AML-193 (cell line): ENCODE measurements at places on chromosomes 6 and 20.

DNA sequence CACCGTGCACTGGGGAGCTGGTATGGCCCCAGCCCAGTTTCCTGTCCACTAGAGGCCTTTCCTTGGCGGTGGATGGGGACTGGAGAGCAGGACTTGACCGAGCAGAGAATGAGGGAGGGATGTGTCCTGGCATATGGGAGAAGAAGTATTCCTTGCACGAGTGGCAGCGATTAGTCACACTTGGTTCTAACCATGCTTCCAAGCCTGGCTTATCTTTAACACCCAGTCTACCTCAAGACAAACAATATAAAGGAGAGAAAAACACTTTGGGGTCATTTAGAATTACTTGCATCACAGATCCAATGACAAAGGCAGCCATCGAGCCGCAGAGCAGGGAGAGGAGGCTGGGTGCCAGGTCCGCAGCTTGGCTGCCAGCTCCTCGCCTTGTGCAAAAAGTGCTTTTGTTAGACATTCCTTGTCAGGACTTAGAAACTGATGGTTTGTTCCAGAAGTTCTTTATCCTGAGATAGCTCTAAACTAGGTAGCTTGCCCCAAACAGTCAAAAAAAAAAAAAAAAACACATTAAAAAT lies 214.9 kb upstream of the GMDS start:
- no peak for DNase-seq

- DNase-seq, result no peak
Observed at GRCh38 chr20:12113468-12114371, 196.0 kb downstream of the BTBD3 start.

DNA sequence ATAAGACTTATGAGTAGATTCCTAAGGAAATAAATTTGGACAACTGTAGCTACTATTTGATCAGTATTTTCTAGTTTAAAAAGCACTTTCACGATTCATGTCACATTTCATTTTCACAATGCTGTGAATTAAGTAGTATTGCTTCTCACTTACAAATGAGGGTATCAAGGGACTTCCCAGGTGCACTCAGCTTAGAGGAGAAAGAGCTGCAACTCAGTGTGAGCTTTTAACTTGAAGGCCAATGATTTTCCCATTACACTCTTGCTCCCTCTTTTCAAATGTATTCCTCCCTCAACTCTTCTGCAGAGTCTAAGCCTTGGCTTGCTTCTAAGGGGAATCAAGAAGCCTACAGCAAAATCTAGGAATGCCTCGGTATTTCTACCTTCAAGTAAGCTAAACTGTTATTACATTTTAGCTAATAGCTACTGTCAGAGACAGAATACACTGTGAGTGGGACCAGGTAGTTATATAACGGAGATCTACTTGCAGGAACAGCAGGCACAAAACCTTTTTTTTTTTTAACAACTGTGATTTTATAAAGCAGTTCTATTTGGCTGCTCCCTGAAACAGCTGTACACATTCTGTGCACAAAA lies 339.0 kb downstream of the SYNE1 start:
- DNase-seq, result no peak

- DNase-seq, result no peak
Observed at GRCh38 chr20:16100111-16100510, 473.1 kb downstream of the KIF16B start.
